ENCODE measurements at places on chromosomes 12 and 14.

GRCh38 chr12:82461836-82462235, 103.5 kb downstream of the METTL25 start:
- no peak for DNase-seq

DNA sequence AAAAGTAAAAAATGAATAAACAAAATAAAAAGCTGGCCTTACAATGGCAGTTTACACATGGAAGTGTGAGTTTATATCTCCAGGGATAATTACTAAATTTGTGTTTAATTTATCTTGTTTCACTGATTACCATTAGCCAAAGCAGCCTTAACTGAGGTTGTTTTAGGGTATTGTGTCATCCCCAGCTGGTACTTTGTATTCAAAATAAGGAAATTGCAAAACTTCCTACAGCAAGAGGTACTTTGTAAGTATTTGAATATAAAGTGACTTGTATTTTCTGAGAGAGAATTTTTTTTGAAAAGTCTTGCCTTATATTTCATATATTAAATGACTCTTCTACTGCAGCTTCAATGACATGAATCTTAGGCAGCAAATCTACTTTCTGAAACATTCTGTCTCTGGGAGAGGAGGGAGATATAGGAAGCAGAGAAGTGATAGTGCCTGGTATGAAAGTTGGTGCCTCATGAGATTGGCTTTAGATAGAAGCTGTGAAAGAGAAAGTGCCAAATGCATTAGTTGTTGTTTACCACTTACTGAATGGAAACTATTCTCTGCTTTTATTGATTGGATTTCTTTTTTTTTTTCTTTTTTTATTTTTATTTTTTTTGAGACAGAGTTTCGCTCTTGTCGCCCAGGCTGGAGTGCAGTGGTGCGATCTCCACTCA, 6.7 kb downstream of the FNTB start:
- no peak for DNase-seq

GRCh38 chr14:93011141-93011529, 88.2 kb downstream of the CHGA start:
- DNase-seq, result no peak

GRCh38 chr12:112740387-112740934, 51.1 kb upstream of the RPH3A start:
- DNase-seq, result no peak

- no peak for DNase-seq
These were observed 75.5 kb upstream of the DCD start for GRCh38 chr12:54723379-54724256.

- DNase-seq, result no peak
These were observed 67.2 kb upstream of the PLEKHG3 start for GRCh38 chr14:64636980-64637429.

DNA sequence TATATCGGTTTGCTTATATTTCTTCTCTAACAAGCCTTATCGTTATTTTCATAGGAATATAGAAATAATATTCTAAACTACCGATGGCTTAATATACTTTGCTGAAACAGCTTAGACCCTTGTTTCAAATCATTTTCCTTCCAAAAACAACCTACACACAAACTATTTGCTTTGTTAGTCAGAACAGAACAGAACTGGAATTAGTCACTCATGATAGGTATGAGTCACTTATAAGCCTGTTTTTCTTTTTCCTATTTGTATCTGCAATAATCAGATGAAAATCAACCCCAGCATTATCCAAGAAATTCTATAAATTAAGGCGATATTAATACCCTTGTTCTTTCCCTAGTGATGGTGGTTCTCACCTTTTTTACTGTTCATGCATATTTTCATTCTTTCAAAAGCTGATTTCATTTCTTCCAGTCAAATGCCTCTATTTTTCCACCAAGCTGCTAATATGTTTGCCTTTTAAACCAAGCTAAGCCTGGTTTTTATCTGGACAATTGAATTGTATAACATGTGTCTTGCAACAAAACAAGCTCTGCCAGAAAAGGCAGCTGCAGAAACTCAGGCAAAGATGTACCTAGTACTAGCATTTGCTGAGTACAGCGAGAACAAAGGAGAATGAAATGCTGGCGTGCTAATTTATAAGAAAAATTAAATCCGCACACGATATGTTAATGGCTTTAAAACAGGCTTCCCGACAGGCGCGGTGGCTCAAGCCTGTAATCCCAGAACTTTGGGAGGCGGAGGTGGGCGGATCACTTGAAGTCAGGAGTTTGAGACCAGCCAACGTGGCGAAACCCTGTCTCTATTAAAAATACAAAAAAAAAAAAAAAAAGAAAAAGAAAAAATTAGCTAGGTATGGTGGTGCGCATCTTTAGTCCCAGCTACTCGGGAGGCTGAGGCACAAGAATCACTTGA, 1418.2 kb downstream of the AACS start:
- no peak for DNase-seq

GRCh38 chr12:131860472-131861260, 32.5 kb downstream of the MMP17 start:
- peak; percentile 91 for DNase-seq

GRCh38 chr12:11981121-11981733, 89.5 kb upstream of the BCL2L14 start:
- no peak for DNase-seq

- no peak for DNase-seq
These were observed 108.1 kb downstream of the MDGA2 start for GRCh38 chr14:47567273-47567672.

DNA sequence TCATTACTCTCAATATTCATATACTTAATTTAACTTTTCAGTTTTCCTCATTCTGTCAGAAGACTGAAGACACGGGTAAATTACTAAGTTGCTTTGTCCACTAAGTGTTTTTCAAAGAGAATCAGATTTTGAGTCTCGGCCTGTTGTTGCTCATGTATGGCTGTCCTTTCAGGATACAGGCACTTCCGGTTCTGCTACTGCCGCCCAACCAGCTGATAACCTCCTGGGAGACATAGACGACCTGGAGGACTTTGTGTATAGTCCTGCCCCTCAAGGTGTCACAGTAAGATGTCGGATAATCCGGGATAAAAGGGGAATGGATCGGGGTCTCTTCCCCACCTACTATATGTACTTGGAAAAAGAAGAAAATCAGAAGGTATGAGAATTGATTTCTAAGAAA, 28.3 kb upstream of the TEAD4 start:
- DNase-seq, result no peak

GRCh38 chr14:22099942-22100763, 426.5 kb upstream of the OR4E1 start:
- DNase-seq, result peak; percentile 27

DNA sequence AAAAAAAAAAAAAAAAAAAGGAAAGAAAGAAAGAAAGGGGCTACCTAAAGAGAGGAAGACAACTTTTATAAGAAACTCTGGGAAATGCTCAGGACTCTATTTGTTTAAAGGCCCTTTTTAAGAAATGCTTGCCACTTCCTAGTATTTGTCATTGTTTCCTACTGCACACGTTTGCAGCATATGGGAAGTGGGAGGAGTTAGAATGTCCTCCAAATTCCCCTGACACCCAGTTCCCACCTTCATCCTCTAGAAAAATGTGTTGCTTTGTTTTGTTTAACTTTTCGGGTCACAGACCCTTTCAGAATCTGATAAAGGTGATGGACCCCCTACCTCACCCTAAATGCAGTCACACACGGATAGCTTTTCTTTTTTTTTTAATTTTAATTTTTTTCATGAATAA, 40.8 kb downstream of the NINJ2 start:
- no peak for DNase-seq

GRCh38 chr14:30195941-30196340, 268.3 kb upstream of the PRKD1 start:
- no peak for DNase-seq

GRCh38 chr12:76069339-76069738, 15.1 kb downstream of the NAP1L1 start:
- DNase-seq, result no peak

DNA sequence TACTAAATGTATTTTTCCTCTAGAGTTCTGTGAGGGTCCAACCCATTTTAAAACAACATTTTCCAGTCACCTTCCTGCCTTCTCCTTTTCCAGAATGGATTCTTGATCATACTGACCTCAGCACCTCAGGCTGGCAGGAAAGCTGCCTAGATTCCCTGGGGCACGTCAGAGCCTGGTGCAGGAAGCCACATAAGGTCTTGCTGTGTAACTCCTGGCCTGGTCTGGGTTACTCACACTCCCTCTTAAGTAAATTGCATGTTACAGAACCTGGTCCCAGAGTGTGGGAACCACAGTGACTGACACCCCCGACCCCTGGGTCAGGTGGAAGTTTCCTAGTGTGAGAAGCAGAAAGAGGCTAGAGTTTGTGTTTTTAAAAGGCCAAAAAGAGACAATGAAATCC, 209.8 kb downstream of the SPTSSA start:
- no peak for DNase-seq

DNA sequence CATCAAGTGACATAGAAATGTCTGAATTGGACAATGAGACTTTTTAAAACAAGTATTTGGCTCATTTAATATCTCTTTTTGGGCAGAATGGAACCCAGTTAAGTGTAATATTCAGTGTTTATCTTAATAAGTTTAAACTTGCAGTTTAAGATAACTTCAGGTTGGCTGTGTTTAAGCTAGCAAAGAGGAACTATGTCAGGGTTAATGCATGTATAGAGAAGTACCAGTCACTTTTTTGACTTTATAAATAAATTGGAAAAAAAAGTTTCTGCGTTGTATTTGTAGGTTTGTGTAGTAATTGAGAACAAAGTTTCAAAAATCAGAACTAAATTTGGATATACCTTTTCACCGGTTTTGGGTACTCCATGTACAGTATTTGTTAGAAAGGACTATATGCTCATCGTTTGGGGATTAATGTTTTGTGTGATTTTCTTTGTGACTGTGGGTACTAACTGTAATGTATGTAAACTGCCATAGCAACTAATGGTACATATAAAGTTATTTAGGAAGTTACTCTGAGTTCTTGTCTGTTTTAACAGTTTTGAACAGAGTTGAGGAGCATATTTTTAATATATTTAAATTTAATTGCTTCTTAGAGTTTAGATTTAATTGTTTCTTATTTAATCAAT, 4.5 kb downstream of the HMGA2 start:
- DNase-seq, result no peak

- no peak for DNase-seq
These were observed 118.6 kb upstream of the RTL1 start for GRCh38 chr14:101022121-101022520.

DNA sequence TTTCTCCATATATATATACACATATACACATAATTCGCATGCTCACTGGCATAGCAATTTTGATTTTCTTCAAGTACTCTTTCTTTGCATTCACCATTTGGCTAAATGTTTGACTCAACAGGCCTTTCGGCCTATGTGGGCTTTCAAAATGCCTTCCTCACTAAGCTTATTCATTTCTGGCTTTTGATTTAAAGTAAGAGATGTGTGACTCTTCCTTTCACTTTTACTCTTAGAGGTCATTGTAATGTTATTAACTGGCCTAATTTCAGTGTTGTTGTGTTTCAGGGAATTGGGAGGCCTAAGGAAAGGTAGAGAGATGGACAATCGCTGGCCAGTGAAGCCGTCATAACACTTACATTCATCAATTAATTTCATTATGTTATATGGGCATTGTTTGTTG, 14.5 kb upstream of the KLRD1 start:
- no peak for DNase-seq

DNA sequence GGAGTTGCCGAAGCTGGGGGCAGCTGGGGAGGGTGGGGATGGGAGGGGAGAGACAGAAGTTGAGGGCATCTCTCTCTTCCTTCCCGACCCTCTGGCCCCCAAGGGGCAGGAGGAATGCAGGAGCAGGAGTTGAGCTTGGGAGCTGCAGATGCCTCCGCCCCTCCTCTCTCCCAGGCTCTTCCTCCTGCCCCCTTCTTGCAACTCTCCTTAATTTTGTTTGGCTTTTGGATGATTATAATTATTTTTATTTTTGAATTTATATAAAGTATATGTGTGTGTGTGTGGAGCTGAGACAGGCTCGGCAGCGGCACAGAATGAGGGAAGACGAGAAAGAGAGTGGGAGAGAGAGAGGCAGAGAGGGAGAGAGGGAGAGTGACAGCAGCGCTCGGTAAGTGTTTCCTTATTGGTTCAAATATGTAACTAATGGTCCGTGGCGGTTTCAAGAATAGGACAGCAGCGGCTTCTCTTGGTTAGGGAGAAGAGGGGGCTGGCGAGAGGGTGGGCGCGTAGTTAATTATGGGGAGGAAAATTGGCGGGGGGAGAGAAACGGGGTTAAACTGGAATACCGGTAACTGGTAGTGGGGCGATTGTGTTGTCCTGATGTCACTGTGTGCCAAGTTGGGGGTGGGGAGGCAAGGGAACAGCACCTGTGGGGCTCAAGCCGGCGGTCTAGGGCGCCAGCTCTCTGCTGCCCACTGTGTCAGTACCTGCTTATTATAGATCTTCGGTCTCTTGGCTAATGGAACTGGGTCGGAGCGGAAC, 8.4 kb downstream of the HOXC8 start:
- peak; percentile 81 for DNase-seq

- no peak for DNase-seq
These were observed 614.8 kb downstream of the DIO2 start for GRCh38 chr14:79596551-79596950.

DNA sequence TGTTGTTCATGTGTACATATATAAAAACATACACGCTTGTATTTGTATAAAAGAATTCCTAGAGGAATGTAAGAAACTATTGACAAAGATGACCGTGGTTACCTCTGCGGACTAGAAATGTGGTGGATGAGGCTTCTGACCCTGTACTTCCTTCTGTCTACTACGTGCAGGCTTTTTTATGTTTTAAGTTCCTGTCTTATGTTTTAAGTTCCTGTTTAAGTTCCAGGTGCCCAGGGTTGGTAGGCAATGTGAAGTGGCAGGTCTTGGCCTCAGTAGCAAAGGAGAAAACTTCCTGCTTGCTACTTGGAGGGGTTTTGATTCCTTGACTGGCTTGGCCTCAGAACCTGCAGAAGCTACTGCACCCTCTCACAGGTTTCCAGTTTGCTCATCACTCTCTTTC, 11.6 kb downstream of the POMT2 start:
- no peak for DNase-seq

- no peak for DNase-seq
These were observed 61.1 kb downstream of the HRK start for GRCh38 chr12:116820064-116820656.

DNA sequence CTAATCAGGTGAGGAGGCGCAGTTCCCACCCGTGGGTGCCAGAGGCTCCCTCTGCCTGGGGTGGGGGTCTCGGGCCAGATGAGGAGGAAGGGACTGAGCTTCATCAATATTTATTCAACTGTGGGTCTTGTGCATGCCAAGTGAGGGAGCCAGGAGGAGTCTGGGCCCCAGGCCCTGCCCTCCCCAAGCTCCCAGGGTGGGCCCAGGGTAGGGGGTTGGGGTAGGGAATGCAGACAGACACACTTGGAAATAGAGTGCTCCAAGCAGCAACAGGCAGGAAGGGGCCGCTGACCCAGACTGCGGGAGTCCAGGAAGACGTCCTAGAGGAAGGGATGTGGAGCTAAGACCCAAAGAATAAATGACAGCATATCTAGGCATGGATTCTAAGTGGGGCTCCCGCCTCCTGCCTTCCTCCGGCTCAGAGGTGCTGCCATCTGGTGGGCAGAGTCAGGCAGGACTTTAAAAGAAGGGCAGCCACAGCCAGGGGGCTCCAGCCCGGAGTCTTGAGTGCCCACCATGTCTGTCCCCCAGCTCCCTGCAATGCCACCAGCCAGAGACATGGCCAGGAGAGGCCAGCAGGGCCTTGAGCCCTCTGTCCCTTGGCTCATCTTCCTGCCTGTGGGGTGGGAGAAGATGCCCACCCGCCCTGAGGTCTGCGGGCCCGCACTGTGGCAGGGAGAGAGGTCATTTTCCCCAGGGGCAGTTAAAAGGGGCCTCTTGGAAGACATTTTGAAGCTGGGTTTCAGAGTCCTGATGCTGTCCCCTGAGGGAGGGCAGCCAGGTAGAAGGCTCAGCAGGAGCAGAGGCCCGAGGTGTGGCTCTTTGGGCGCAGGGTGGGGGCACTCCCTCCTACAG, 70.1 kb downstream of the PHETA1 start:
- DNase-seq, result peak; percentile 68

All from HuH-7.5 (cell line).